Natural killer cell treated with Interleukin-12 subunit alpha and Interleukin-12 subunit beta and Interleukin-15 and Interleukin-18, amount 100 ng/mL, for 72 hours (primary cell): ENCODE measurements at places on chromosomes 12 and 14.

- DNase-seq, result no peak
These were observed 32.9 kb upstream of the ADGRD1 start for GRCh38 chr12:130920723-130921381.

- no peak for DNase-seq
These were observed 101.3 kb downstream of the PTPRO start for GRCh38 chr12:15423629-15424028.

DNA sequence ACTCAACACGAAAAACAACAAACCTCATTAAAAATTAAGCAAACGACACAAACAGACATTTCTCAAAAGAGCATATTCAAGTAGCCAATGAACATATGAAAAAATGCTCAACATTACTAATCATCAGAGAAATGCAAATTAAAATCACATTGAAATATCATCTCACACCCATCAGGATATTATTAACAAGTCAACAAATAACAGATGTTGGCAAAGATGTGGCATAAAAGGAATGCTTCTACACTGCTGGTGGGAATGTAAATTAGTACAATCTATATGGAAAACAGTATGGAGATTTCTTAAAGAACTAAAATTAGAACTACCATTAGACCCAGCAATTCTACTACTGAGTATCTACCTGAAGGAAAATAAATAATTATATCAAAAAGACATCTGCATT lies 182.2 kb downstream of the KITLG start:
- no peak for DNase-seq

DNA sequence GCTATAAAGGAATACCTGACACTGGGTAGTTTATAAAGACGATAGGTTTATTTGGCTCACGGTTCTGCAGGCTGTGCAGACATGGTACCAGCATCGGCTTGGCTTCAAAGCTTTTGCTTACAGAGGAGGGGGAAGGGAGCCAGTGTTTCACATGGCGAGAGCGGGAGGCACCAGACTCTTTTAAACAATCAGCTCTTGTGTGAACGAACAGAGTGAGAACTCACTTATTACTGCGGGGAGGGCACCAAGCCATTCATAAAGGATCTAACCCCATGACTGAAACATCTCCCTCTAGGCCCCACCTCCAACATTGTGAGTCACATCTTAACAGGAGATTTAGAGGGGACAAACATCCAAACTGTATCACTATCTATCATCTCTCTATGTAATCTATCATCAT lies 227.4 kb downstream of the TMEM132D start:
- no peak for DNase-seq

DNA sequence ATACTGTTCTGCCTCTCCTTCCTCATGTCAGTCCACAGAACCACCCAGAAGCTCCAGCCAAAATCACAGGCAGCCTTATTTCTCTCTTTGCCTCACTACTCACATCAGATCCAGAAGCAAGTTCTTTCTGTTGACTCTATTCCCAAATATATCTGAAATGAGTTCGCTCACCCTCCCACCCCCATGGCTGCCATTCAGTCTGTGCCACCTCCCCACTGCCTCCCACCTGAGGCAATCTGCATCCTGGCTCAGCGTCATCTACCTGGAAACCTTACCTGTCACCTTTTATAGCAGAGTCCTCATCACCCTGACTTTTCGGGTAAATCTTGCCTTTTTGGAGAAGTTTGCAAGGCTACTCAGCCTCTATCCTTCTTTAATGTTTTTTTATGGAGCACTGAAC lies 501.8 kb downstream of the BCL11B start:
- no peak for DNase-seq

DNA sequence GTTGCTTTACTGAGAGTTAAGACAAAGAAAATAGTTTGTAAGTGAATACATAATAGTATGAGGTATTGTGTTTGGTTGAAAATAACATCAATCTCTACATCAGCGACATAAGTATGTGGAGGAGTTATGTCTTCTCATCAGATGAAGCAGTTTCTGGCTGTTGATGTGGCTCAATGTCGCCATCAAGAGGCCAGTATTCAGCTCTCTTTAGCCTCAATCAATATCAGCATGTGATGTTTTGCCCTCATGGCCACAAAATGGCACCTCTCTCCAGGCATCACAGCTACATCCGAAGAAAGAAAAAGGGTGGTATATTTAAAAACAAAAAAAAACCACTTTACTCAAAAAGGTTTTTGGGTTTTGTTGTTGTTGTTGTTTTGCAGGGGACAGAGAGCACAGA lies 302.3 kb upstream of the TMEM132C start:
- DNase-seq, result no peak

DNA sequence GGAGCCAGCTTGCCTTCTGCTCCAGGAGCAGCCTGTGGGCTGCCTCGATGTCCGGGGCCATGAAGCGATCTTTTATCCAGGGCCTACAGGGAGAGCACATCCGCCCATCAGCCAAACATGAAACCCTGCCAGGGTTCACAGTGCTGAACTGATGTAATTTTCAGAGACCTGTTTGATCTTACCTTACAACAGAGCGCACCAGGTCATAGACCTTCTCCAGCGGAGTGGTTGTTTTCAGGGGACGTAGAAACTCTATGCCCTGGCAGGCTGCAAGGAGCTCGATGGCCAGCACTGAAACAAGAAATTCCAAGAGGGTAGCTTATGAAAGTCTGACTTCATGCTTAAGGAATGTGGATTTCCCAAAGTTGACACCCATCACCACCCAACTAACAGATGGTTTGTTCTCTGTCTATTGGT lies 19.7 kb downstream of the HAL start:
- DNase-seq, result no peak

GRCh38 chr14:97379091-97379531 lies 581.9 kb downstream of the VRK1 start:
- no peak for DNase-seq

- DNase-seq, result no peak
These were observed 277.9 kb downstream of the SSPN start for GRCh38 chr12:26473291-26473690.

- DNase-seq, result no peak
These were observed 70.5 kb upstream of the ATP2B1 start for GRCh38 chr12:89779090-89779489.

DNA sequence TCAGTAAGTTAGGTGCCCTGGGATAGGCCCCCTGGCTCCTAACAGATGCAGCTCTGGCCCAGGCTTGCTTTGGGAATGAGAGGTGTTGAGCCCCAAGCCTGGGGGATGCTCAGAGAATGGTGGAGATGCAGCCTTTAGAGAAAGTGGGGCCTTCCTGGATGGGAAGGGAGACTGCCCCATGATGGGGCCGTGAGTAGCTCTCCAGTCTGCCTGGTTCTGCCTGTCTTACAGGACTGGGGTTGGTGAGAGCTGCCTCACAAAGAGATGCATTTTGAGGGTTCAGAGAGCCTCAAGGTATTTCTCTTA lies 523 bp upstream of the VRTN start:
- no peak for DNase-seq

DNA sequence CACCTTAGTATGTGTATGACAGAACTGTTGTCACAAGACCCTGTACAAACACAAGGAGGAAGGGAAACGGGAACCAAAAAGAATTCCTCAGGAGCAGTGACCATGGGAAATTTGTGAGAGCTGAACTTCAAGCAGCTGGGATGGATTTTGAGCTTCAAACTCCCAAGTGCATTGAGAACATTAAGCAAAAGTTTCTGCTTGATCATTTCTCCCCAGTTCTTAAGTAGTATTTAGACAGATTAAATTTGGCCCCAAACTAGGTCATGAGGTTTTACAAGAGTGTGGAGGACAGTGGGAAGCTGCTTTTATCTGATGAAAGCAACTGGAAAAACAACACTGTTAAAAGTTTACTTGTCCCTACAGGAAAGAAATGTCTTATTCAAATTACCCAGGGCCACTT lies 206.0 kb upstream of the DCN start:
- no peak for DNase-seq

- no peak for DNase-seq
These were observed 12.4 kb upstream of the GYS2 start for GRCh38 chr12:21617030-21617429.

DNA sequence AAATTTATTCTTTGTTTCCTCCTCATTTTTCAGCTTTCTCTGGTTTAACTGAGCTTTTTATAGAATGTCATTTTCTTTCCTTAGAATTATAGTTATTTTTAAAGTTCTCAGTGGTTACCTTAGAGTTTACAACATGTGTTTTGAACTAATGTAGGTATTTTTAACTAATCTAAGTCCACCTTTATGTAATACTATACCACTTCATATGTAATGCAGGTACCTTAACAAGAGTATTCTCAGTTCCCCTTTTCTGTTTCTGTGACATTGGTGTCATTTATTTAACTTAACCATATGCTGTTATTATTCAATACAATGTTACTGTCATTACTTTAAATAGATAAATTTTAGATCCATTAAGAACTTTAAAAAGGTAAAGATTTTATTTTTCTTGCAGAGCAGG lies 30.3 kb upstream of the KCNC2 start:
- DNase-seq, result no peak

DNA sequence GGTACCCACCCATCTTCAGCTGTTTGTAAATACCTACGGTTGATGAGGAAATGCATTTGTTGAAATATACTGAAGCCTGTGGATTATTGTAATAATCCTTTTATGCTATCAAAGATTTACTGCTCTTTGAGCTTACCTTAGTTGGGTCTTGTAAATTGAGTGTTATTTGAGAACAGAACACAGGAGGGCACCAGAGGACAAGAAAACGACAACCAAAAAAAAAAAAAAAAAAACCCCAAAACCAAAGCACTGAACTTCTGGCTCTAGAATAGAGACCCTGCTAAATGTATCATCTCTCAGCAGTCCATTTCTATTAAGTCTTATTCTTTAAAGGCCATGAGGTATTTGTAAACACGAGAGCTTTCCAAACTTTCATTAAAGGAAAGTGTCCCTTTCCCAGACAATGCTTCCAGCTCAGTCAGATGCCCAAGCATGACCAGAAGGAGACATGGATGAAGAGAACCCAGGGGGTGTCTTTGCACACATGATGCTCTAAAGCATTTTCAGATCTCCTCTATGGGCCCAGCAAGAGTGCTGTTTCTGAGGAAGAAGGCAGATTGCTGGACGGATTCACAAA lies 763.9 kb downstream of the NRXN3 start:
- DNase-seq, result no peak

DNA sequence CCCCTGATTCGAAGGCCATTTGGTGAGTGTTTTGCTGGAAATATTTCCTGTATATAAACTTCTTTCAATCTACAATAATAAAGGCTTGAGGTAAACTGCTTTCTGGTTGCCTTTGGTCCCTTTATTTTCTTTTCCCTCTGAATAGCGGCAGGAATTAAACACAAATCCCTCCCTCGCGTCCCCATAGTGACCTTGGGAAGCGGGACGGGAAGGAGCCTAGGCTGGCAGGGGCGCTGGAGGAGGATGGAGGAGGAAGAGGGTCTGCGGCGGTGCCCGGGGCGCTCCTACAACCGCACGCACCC lies 2.0 kb downstream of the DIO3 start:
- peak; percentile 40 for DNase-seq

DNA sequence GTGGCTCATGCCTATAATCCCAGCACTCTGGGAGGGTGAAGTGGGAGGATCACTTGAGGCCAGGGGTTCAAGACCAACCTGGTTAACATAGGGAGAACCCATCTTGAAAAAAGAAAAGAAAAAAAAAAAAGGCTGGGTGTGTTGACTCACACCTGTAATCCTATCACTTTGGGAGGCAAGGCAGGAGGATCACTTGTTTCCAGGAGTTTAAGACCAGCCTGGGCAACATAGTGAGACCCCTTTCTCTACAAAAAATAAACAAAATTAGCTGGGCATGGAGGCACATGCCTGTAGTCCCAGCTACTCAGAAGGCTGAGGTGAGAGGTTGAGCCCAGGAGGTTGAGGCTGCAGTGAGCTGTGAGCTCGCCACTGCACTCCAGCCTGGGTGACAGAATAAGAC lies 23.0 kb upstream of the LRP1-AS start:
- no peak for DNase-seq

- no peak for DNase-seq
These were observed 185.3 kb downstream of the MED13L start for GRCh38 chr12:116092162-116092561.

DNA sequence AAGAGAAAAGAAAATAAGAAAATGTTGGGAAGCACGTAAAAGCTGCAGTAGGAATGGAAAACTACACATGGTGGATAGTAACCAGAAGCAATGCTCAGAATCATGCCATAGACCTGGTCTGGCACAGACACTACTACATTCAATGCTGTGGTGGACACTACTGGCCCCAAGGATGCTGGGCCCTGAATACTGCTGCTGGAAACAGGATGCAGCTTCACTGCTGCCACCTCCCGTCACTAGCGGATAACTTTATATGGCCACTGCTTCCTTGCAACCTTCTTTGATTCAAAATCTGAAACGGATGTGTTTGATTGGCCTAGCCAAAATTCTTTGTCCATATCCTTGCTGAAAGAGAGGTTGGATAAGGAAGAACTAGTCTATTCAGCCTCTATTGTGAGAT lies 30.7 kb downstream of the ADCY6 start:
- DNase-seq, result no peak

- DNase-seq, result no peak
These were observed 2.8 kb downstream of the GOLGA3 start for GRCh38 chr12:132825861-132826260.

- DNase-seq, result no peak
These were observed 189.0 kb upstream of the ARHGAP5 start for GRCh38 chr14:31887929-31888580.

- DNase-seq, result no peak
These were observed 1162.1 kb upstream of the USP15 start for GRCh38 chr12:61098031-61098580.

- no peak for DNase-seq
These were observed 9.7 kb downstream of the TPH2 start for GRCh38 chr12:71948390-71948789.

GRCh38 chr12:57377103-57377840 lies 53.6 kb downstream of the R3HDM2 start:
- no peak for DNase-seq

- no peak for DNase-seq
These were observed 3.6 kb downstream of the ISCU start for GRCh38 chr12:108565976-108566375.
